GM12864 (cell line): ENCODE measurements at places on chromosomes 5 and 9.

- no peak for DNase-seq
These were observed 1028.6 kb downstream of the CDH9 start for GRCh38 chr5:26009742-26010141.

DNA sequence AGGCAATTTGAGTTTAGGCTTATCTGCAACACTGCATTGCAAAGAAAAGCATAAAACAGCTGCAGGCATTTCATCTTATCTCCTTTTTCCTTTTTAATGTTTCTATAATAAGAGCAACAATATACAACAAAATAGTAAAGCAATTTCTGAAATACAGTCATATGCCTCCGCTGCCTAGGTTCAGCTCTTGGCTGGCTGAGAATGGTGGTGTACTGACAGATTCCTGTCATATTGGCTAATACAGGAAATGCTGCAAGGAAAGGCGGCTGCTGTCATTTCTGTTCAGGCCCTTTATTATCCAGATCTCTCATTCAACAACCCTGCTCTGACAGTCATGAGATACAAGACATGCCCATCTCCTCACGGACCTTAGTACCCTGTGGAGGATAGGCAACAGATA, 677.0 kb downstream of the TAF11L14 start:
- DNase-seq: no peak

GRCh38 chr5:112574536-112574935, 155.5 kb upstream of the EPB41L4A start:
- no peak for DNase-seq

- no peak for DNase-seq
These were observed 15.0 kb upstream of the VAV2 start for GRCh38 chr9:134007150-134007549.
